ENCODE measurements at places on chromosomes 11 and 22.

DNA sequence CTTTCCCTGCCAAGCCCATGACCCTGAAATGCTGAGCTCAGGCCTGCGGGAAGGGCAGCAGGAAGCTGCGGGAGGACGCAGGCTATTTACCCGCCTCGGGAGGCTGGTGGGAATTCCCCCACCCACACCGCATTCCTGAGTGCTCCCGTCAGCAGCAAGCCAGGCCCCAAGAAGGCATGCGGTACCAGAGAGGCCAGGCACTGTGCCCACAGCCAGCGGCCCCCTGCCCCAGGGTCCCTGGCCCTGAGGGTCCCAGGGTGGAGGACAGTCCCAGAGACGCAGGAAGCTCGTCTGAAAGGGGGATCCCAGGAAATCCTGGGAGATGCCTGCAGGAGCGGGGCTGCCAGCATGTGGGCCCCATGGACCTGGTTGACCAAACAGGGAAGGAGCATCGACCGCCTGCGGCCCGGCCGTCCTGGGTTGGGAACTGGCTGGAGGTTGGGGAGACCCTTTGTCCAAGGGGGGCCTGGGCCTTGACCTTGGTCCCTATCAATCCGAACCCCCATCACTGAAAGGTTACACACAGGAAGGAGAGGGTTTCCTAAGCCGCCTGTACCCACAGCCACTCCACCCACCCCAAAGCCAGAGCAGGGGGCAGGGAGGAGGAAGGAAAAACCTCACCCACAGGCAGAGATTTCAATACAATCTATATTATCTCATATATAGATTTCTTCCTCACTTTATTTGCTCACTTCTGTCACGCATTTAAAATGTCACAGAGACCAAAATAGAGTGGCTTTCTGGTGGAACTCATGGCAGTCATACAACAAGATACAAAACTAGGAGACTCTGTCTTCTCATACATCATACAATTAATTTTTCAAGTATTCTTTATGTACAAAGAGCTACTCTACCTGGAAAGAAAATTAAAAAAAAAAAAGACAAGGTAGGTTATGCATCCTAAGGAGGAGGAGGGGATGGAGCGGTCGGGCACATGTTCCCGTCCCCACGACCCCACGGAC, 17.1 kb downstream of the MAFF start:
- peak; percentile 63 for DNase-seq

GRCh38 chr11:64619811-64620380, 28.9 kb downstream of the SLC22A12 start:
- DNase-seq = peak; percentile 38

- no peak for DNase-seq
Measured at GRCh38 chr22:45291061-45291930, 6.5 kb downstream of the UPK3A start.

- DNase-seq = no peak
Measured at GRCh38 chr11:28849053-28849452, 740.9 kb downstream of the METTL15 start.

- DNase-seq = no peak
Measured at GRCh38 chr11:44985721-44986120, 35.0 kb upstream of the TP53I11 start.

DNA sequence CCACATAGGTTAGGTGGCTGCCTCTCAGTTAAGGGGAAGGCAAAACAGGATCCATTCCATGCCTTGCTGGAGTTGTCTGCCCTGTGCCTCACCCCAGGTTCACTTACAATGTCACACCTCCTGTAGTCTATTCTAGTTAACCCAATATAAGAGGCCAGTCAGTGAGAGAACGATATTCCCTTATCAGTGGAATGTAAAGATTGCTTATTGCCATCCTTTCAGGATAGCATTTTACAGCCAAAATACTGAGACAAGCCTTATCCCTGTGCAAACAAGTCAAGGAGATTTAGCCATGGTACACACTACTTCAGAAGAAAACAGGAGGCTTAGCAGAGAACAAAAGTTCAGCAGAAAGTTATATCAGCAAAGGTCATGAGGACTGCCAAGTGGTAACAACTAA, 5.5 kb downstream of the CYP2R1 start:
- no peak for DNase-seq

- no peak for DNase-seq
Measured at GRCh38 chr11:78354408-78355308, 63.0 kb downstream of the GAB2 start.

DNA sequence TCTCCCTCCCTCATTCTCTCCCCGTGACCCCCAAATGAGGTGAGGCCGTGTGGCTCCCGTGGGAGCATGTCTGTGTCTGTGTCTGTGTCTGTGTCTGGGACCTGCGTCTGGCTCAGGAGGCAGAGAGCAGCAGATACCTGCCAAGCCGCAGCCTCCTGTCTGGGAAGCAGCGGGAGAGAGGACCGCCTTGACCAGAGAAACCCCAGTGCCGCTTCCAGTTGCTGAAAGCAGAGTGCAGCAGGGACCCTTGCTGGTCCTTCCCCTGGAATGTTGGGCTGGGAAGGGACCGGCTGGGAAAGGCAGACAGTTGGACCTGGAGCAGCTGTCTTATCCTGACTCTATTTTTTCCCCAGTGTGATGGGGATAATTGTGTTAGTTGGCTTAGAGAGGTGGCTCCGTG, 525 bp downstream of the CSDC2 start:
- no peak for DNase-seq

- no peak for DNase-seq
Measured at GRCh38 chr11:84289381-84289906, 1003.3 kb upstream of the CCDC90B start.

DNA sequence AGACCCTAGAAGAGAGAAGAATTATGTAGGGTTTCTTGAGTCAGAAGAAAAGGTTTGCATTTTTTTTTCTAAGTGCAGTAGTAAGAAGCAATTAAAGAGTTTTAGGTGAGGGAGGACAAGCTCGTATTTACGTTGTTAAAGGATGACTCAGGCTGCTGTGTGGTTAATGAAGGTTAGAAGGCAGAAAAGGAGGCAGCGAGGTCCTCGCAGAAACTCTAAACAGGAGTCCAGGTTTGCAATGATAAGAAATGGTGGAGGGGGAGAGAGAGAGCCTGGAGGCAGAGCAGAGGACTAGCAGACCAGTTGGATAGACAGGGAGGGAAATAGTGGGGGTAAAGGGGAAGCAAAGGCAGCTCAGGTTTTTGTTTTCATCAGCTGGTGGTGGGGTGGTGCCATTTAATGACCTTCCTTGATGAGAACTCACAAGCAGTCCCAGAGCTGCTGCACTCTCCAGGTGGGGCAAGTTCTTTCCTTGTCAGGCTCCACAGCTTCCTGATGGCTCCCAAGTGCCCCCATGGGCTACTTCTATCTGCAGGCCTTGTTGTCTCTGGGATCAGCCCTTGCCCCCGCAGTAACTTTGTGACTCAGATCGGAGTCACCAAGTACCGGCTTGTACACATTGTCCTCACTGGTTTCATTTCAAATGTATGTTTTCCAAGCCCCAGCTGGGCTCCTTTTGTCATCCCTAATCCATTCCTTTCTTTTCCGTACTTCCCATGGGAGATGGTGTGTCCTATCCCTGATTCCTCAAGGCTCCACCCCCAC, 8.3 kb upstream of the INSC start:
- no peak for DNase-seq

DNA sequence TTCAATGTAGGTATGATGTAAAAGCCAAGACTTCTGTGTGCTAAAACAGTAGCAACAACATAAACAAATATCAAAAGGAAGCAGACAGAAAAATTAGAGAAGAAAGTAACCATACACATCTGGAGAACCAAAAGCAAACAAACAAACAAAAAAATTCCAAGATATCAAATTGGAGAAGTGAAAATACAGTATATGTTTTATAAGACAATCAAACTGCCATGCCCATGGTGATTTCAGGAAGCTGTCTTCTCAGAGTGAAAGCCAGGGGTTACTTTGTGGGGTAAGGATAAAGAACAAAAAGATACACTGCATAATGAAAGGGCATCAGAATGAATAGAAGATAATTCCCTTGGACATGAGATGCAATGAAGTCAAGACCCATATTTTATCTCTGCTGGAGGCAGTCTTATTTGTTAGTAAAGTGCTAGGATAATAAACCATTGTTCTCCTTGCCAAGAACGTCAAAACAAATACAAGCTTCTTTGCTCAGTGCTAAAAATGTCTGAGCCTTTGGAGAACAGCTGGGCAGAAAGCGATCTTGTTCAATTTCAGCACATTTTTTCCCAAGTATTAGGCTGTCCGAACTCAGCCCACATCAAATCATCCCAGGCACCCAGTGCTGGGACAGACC, 38.1 kb upstream of the LDLRAD3 start:
- DNase-seq = no peak

GRCh38 chr11:2483426-2483825, 38.6 kb downstream of the KCNQ1 start:
- DNase-seq = no peak

- no peak for DNase-seq
Measured at GRCh38 chr22:24323233-24323632, 52.6 kb downstream of the SPECC1L start.

GRCh38 chr11:123545726-123546270, 108.6 kb downstream of the SCN3B start:
- no peak for DNase-seq

DNA sequence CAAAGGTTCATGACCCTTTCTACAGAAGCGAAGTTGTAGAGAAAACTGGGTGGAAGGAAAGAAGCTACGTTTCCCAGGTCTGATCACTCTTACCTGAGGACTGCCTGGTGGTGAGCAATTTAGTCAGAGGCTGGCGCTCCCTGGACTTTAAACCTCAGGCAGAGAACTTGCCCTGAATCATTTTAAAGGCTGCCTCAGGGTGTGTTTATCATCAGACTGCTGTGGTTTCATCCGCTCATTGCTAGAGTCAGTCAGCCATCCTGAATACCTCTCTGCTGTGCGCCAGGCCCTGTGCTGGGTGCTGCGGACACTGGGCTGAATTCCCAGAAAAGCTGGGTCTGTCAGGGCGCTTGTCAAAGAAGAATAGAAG, 2.7 kb downstream of the DTX4 start:
- peak; percentile 15 for DNase-seq

Data from activated CD4-positive, alpha-beta T cell treated with anti-CD3 and anti-CD28 coated beads for 48 hours (primary cell).